Tibial nerve (tissue), 4 donors: ENCODE measurements at places on chromosomes 3 and 15. TPM values are rescaled to one million over a fixed set of nuclear protein-coding genes. Genes with fewer than 3 reads are reported as not detected.

DNA sequence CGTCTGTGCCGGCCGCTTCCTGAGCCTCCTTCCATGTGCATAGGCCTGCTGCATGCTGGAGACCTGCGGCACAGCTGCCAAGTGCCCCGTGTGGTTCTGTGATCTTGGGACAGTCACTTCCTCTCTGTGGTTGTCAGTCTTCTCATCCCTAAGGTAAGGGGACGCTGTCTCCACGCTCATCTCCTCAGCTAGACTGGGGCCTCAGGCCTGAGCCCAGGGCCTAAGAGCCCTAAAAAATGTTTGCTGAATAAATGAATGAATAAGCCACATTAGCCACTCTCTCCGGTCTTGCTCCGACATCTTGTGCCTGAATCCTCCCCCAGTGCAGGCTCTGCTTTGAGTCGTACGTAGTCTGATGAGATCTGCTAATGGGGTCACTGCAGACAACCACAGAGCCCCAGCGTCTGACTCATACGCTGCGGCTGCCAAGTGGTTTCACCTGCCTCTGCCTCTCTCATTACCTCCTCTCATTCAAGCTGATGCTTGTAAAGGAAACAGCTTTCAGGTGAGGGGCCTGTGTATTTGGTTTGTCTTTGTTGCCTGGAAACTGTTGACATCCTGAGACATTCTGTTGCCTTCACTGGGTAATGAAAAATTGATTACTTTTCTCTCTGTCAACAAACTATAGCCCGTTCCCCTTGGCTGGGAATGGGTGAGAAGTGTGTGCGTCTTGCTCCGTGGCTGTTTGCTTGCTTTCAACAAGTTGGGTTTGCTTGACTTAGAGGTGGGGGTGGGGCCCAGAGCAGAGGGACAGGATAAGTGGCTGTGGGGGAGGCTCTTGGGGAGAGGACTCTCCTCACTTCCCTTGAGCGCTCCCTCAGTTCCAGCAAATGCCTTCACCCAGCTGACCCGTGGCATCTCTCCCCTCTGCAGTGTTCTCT, 15.9 kb downstream of the RPLP1 start:
- H3K4me1 ChIP-seq, result no peaks in the 10 kb centered on the region
- DNase-seq, result no peak
- H3K4me3 ChIP-seq, result no peak overlapping the region

DNA sequence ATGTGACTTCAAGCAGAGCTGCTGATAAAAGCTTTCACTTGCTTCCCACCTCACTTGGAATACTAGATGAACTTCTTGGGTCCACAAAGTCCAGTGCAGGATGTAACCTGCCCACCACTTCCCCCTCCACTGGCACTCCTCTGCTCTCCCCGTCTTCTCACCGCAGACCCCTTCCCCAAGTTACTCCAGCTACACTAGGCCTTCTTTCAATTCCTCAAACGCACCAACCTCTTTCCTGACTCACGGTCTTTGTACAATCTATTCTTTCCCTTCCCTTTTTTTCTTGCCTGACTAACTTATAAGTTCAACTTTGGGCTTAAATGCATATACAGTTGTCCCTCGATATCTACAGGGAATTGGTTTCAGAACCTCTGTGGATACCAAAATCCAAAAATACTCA, 5.2 kb upstream of the ATP13A3 start:
- no peaks in the 10 kb centered on the region for H3K36me3 ChIP-seq
- no peaks in the 10 kb centered on the region for H3K27me3 ChIP-seq
- H3K4me1 ChIP-seq, result peaks cover 17% of the 10 kb centered on the region
- no peak overlapping the region for H3K27ac ChIP-seq

- DNase-seq, result no peak
- H3K27me3 ChIP-seq, result no peaks in the 10 kb centered on the region
- H3K4me1 ChIP-seq, result no peaks in the 10 kb centered on the region
- no peak overlapping the region for H3K4me3 ChIP-seq
Observed at GRCh38 chr15:40137303-40138200, 23.3 kb upstream of the BUB1B start.

- H3K36me3 ChIP-seq, result no peaks in the 10 kb centered on the region
- H3K4me3 ChIP-seq, result no peak overlapping the region
- H3K27me3 ChIP-seq, result no peaks in the 10 kb centered on the region
- H3K27ac ChIP-seq, result no peak overlapping the region
- DNase-seq, result no peak
Observed at GRCh38 chr3:1734494-1735122, 364.1 kb upstream of the CNTN4 start.

DNA sequence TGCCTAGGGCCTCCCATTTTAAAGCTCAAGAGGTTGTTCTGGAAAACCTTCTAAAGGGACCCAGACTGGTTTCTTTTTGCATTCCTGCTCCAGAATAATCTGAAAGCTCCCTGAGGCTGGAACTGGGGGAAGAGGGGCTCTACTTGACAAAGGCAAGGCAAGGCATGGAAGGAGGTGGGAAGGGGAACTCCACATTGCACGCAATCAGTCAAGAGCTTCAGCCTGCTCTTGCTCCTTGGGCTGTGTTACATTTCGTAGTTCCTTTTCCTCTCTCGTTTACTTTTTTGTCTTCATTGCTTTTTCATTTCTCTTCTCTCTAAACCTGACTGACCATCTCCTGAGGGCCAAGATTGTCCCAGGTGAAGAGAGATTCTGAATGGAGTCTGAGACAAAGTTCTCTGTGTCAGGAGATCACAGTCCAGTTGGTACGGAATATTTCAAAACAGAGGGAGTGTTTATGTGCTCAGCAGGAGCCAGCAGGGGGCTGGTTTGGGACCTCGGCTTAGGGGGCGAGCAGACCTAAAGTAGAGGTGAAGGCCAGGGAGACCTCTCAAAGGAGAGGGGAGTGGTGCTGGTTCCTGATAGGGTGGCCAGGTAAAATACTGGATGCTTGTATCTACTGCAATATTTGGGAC, 6.0 kb upstream of the KCTD6 start:
- no peak overlapping the region for H3K4me3 ChIP-seq
- H3K27me3 ChIP-seq, result no peaks in the 10 kb centered on the region
- no peaks in the 10 kb centered on the region for H3K4me1 ChIP-seq
- DNase-seq, result no peak
- H3K36me3 ChIP-seq, result no peaks in the 10 kb centered on the region

GRCh38 chr3:46695962-46696894, 2.7 kb upstream of the ALS2CL start:
- H3K4me3 ChIP-seq, result no peak overlapping the region
- peaks cover 5% of the 10 kb centered on the region for H3K27me3 ChIP-seq
- no peaks in the 10 kb centered on the region for H3K36me3 ChIP-seq
- peaks cover 37% of the 10 kb centered on the region for H3K4me1 ChIP-seq
- peak overlapping the region; percentile 75 for H3K27ac ChIP-seq
- no peak for DNase-seq

- H3K27me3 ChIP-seq, result no peaks in the 10 kb centered on the region
- H3K4me1 ChIP-seq, result no peaks in the 10 kb centered on the region
- H3K36me3 ChIP-seq, result no peaks in the 10 kb centered on the region
Observed at GRCh38 chr3:186965141-186965879, 35.0 kb downstream of the ST6GAL1 start.

GRCh38 chr3:21839592-21839991, 88.6 kb upstream of the ZNF385D start:
- no peak for DNase-seq
- no peaks in the 10 kb centered on the region for H3K36me3 ChIP-seq
- H3K27me3 ChIP-seq, result no peaks in the 10 kb centered on the region
- H3K27ac ChIP-seq, result no peak overlapping the region
- H3K4me3 ChIP-seq, result no peak overlapping the region
- no peaks in the 10 kb centered on the region for H3K4me1 ChIP-seq

- no peak for DNase-seq
- H3K27me3 ChIP-seq, result no peaks in the 10 kb centered on the region
- no peak overlapping the region for H3K4me3 ChIP-seq
- H3K27ac ChIP-seq, result no peak overlapping the region
- no peaks in the 10 kb centered on the region for H3K4me1 ChIP-seq
Observed at GRCh38 chr15:28912422-28912821, 26.6 kb downstream of the APBA2 start.

DNA sequence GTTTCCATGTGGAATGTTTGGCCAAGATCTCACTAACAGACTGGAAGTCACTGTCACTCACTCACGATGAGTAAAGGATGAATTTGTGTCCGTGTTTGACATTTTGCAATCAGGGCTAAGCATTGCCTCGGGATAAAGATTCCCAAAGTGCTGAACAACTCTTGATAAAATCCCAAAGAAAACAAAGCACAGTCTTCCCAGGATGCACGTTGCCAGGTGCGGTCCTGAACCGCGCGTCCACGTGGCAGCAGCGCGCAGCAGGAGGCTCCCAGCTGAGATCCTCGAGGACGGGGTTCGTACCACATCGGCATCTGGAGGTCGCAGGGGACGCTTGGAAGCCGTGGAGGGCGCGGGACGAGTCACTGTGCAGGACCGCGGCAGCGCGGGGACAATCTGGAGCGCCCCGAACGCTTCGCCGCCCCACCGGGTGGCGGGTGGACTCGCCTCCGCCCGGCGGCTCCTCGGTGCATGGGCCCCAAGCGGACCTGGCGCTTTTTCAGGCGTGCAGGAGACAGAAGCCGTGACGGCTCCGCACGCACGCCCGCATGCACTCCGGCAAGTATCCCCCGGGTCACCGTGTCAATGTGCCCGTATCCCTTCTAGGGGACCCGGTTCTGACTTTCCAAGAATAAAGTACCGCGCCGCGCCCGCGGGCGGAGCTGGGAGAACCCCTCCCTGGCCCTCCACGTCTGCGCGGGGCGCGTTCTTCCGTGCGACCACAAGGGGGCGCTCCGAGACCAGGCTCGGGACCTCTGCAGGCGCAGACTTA, 17.7 kb downstream of the CPN2 start:
- H3K27me3 ChIP-seq, result peaks cover 13% of the 10 kb centered on the region
- no peak overlapping the region for H3K27ac ChIP-seq
- H3K36me3 ChIP-seq, result no peaks in the 10 kb centered on the region
- DNase-seq, result peak; percentile 78

- H3K4me1 ChIP-seq, result peaks cover 9% of the 10 kb centered on the region
- H3K4me3 ChIP-seq, result no peak overlapping the region
- DNase-seq, result no peak
- H3K27me3 ChIP-seq, result no peaks in the 10 kb centered on the region
Observed at GRCh38 chr15:68301301-68301700, 23.8 kb downstream of the FEM1B start.

- no peak overlapping the region for H3K4me3 ChIP-seq
- DNase-seq, result no peak
- H3K27ac ChIP-seq, result no peak overlapping the region
- no peaks in the 10 kb centered on the region for H3K27me3 ChIP-seq
- no peaks in the 10 kb centered on the region for H3K36me3 ChIP-seq
- no peaks in the 10 kb centered on the region for H3K4me1 ChIP-seq
Observed at GRCh38 chr3:138442433-138442832, 8.0 kb downstream of the ESYT3 start.

DNA sequence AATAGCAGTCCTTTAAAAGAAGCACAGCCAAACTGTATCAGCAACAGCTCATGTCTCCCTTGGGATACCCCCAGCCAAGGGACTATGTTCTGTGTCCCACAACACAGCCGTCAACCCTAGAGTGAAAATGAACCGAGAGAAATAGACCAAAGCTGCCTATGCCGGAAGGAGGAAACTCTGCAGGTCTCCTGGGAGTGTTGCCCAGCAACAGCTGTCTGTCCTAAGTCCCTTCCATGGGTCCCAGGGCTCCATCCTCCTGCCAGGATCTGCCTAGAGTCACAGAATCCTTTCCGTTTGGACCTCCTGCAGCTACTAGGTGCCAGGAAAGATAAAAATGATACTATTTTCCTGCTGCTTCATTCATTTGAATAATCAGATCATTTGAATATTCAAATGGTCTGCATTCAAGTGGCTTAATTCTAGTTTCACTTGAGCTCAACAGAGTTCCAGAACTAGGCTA, 53.1 kb downstream of the TRANK1 start:
- no peak overlapping the region for H3K4me3 ChIP-seq
- DNase-seq, result no peak
- H3K27me3 ChIP-seq, result no peaks in the 10 kb centered on the region
- no peak overlapping the region for H3K27ac ChIP-seq

DNA sequence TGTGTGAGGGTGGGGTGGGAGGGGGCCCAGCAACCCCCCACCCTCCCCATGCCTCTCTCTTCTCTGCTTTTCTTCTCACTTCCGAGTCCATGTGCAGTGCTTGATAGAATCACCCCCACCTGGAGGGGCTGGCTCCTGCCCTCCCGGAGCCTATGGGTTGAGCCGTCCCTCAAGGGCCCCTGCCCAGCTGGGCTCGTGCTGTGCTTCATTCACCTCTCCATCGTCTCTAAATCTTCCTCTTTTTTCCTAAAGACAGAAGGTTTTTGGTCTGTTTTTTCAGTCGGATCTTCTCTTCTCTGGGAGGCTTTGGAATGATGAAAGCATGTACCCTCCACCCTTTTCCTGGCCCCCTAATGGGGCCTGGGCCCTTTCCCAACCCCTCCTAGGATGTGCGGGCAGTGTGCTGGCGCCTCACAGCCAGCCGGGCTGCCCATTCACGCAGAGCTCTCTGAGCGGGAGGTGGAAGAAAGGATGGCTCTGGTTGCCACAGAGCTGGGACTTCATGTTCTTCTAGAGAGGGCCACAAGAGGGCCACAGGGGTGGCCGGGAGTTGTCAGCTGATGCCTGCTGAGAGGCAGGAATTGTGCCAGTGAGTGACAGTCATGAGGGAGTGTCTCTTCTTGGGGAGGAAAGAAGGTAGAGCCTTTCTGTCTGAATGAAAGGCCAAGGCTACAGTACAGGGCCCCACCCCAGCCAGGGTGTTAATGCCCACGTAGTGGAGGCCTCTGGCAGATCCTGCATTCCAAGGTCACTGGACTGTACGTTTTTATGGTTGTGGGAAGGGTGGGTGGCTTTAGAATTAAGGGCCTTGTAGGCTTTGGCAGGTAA, 8.1 kb downstream of the FAM131A start:
- no peaks in the 10 kb centered on the region for H3K36me3 ChIP-seq
- H3K4me1 ChIP-seq, result peaks cover 8% of the 10 kb centered on the region
- H3K4me3 ChIP-seq, result no peak overlapping the region
- DNase-seq, result peak; percentile 58
- H3K27ac ChIP-seq, result peak overlapping the region; percentile 51

DNA sequence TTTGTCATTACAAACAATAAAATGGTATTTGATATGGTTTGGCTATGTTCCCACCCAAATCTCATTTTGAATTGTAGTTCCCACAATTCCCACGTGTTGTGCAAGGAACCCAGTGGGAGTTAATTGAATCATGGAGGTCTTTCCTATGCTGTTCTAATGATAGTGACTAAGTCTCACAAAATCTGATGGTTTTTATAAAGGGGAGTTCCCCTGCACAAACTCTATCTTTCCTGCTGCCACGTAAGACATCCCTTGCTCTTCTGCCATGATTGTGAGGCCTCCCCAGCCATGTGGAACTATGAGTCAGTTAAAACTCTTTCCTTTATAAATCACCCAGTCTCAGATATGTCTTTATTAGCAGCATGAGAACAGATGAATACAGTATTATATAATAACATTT, 15.4 kb upstream of the AADAC start:
- no peaks in the 10 kb centered on the region for H3K27me3 ChIP-seq
- DNase-seq, result no peak
- H3K4me3 ChIP-seq, result no peak overlapping the region
- no peaks in the 10 kb centered on the region for H3K36me3 ChIP-seq
- no peak overlapping the region for H3K27ac ChIP-seq
- peaks cover 3% of the 10 kb centered on the region for H3K4me1 ChIP-seq

CERS3 gene
- not detected for total RNA-seq

CLDN11 gene
- total RNA-seq, result 32.0 TPM

CIDEC gene
- total RNA-seq, result 72.4 TPM

IDH2 gene
- total RNA-seq, result 23.9 TPM

LDHAL6B gene
- not detected for total RNA-seq

CA12 gene
- 2.5 TPM for total RNA-seq

SUCLG2 gene
- total RNA-seq, result 28.0 TPM

PPP1R14D gene
- not detected for total RNA-seq

ZNF148 gene
- 21.3 TPM for total RNA-seq

ZDHHC3 gene
- 112 TPM for total RNA-seq

TEX55 gene
- not detected for total RNA-seq
